ENCODE measurements at places on chromosomes 7 and 10. TPM values are rescaled to one million over a fixed set of nuclear protein-coding genes. Genes with fewer than 3 reads are reported as not detected.

The FAM221A gene
- total RNA-seq = 12.3 TPM

The AZGP1 gene
- total RNA-seq = not detected

The DPY19L1 gene
- total RNA-seq = 30.9 TPM

The TACR2 gene
- not detected for total RNA-seq

The SPAM1 gene
- not detected for total RNA-seq

DNA sequence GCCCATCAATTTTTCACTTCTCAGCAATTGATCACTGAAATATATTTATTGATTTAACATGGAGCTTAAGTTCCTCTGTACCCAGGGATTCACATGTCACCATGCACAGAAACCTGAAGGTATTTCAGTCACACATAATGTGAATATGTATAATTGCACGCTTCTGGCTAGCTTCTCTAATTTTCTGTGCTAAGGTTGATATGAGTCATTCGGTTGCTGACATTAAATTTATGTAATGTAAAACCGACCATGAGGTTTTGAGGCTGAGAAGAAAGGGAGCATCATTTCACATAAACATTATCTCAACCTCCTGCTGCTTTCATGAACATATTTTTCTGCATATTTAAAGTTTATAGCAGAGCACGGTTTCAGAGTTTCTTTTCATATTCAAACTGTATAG, 381.0 kb upstream of the TPK1 start:
- DNase-seq = no peak

- DNase-seq = no peak
Measured at GRCh38 chr7:2173189-2173827, 59.4 kb downstream of the MAD1L1 start.

DNA sequence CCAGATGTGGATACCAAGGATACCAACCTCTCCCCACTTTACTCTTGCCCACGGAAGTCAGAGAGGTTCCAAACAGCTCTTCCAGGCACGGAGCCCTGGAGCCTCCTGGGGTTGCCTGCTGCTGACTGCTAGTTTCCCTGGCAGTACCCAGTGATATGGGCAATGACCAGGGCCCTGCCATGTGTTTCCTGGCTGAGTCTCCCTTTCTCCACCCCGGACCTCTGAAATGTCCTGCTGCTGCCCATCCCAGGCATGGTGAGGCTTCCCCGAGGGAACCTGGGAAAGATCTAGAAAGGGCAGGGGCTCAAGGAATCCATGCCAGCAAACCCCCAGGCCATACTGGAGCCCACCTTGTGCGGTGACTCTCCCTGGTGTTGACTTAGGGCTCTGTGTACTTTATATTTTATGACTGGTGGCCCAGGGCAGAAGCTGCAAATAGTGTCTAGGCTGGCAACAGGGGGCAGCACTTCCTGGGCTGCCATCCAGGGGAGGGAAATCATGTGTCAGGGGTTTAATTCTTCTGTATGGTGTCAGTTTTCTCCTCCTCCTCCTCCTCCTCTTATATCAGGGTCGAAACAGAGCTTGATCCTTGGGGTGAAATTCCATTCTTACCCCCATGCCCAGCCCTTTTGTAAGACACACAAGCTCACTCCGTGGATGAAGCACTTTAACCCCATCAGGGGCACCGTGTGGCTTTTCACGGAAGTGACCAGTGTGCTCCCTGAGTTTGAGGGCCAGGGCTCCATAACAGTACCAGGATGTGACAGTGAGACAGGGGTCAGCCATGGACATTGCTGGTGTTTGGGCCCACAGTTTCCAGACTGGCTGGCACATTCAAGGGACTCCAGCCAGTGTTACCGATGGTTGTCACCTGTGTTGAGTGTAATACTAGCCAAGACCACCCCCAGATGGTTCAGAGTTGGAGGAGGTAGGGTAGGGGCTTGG, 62.4 kb upstream of the GDF10 start:
- no peak for DNase-seq

- no peak for DNase-seq
Measured at GRCh38 chr10:107859065-107859464, 694.6 kb upstream of the SORCS1 start.

DNA sequence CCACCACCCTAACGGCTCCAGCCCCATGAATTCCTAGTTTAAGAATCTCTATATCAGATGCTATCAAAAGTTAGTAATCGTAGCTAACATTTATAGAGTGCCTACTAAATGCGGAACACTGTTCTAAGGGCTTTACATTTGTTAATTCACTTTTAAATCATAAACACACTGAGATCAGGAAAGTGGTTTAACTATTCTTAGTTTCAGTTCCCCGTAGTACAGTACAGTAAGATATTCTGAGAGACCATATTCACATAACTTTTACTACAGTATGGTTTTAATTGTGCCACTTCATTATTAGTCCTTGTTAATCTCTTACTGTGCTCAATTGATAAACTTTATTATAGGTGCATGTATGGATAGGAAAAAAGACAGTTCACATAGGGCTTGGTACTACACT, 22.5 kb downstream of the SYPL1 start:
- no peak for DNase-seq

DNA sequence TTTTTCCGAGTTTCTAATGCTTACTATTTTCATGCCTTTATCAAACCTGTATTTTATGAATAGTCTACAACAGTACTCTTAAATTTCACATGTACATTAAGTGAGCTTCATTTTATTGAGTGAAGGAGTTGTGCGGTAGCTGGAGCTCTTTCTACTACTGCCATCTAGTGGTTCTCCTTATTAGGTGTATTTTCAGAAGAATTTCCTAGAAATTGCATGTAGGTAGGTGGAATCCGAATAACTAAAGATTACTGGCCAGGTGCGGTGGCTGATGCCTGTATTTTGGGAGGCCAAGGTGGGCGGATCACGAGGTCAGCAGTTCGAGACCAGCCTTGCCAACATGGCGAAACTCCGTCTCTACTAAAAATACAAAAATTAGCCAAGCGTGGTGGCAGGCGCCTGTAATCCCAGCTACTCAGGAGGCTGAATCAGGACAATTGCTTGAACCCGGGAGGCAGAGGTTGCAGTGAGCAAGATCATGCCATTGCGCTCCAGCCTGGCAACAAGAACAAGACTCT, 38.3 kb downstream of the LRRC72 start:
- no peak for DNase-seq

DNA sequence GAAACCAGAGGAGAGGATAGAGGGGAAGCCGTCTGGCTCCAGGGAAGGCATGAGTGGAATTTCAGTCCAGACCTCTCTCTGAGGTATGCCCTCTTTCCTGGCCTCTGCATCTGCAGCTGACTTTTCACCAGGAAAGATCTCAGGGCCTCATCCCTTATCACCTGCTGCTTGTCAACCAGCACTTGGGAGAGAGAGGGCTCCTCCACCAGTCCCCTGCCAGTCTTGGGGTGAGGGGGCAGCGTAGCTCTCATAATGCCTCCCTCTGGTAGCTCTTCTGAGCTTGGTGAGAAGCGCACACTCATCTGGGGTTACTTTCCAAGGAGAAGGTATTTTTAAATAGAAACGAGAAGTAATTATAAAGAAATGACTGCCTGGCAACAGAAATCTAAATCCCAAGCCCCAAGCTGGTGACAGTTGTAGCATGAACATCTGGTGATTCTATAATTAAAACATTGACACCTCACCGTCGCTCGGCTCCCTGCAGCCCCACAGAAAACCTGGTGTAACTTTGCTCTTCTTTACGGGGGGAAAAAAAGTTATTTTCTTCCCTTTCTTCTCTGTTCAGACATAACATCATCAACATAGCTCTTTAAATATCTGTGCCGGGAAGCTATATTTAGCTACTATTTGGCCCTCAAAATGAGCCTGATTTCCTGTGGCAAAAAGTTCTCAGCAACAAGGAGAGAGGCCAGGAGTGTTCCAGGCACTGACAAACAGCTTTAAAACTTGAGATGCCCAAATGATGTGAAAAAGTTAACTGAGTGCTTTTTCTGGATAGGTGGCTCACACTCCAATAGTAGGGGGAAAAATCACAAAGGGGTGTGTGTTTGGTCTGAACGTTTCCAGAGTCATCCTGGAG, 26.9 kb downstream of the HIP1 start:
- DNase-seq = no peak

- DNase-seq = peak; percentile 83
Measured at GRCh38 chr10:132961787-132962622, 19.6 kb upstream of the CFAP46 start.

GRCh38 chr7:101468546-101469275, 106.0 kb downstream of the COL26A1 start:
- no peak for DNase-seq

DNA sequence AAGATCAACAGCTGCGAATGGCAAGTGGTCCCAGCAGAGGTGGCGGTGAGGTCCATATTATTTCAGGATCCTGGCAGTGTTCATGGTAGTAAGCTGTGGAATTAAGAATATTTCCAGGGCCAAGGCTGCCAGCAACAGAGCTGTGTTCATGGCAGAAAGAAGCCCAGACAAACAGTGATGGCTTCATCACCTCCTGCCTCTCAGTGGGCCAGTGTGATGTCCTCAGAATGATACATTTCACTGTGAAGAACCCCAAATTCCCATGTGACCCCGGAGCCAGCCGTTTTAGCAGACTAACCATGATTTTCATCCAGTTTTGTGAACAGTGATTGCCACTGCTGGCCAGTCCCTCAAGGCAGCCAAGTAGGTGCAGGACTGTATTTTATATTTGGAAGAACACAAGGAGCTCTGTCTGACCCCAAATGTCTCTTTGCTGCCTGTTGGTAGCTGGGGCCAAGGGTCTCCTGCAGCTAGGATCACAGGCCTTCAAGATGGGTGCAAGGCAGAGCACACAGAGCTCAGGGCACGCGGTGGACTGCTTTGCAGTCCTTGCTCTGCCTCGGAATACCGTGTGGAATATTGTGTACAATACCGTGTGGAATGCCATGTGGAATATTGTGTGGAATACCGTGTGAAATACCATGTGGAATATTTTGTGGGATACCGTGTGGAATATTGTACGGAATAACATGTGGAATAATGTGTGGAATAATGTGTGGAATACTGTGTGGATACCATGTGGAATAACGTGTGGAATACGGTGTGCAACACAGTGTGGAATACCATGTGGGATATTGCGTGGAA, 132.3 kb upstream of the CHST15 start:
- no peak for DNase-seq

DNA sequence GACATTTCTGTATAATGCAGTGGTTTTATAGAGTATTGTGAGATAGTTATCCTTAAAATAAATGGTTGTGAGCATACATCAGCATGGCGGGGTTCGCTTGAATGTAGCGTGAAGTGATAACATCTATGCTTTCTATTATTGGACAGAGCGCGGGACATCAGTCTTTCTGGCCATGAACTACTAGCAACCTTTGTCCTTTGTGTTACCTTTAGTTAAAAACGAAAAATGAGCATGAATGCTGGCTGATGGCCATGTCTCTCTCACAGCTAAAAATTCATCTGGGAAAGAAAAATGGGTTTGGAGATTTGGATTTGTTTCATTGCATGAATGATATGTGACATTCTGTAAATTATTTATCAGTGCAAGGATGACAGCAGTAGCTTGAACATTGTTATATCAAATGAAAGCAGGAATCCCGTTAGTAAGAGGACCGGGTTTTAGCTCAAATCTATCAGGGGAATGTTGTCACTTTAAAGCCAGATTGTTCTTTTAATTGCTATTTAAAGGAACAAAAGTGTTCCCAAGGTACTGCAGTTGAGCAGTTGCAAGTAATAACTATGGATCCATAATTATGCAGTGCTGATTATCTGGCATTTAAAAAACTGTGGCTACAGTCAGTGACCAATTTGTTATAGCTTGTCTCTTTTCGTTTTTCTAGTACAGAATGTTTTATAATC, 131.0 kb downstream of the KAT6B start:
- no peak for DNase-seq
